ENCODE measurements at places on chromosomes 6 and 20.
A peak's percentile ranks its signal among the peaks of the same experiment; 100 is the strongest.

DNA sequence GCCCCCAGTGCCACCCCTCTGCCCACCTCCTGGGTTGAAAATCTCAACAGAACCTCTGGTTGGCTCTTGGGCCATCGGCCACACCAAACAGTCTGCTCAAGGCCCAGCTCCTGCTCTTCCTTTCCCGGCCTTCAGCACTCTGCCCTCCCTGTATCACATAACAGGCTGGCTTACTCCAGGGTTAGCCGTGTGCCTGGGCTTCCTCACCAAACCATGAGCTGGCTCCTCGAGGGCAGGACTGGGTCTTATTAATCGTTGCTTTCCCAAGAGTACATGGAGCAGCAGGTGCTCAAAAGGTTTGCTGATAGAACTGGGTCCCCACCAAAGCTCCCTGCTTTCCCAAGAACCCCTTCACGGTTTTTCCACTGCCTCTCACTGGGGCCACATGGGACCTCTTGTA is 12.7 kb upstream of the FAM83C start:
- no peak for DNase-seq

DNA sequence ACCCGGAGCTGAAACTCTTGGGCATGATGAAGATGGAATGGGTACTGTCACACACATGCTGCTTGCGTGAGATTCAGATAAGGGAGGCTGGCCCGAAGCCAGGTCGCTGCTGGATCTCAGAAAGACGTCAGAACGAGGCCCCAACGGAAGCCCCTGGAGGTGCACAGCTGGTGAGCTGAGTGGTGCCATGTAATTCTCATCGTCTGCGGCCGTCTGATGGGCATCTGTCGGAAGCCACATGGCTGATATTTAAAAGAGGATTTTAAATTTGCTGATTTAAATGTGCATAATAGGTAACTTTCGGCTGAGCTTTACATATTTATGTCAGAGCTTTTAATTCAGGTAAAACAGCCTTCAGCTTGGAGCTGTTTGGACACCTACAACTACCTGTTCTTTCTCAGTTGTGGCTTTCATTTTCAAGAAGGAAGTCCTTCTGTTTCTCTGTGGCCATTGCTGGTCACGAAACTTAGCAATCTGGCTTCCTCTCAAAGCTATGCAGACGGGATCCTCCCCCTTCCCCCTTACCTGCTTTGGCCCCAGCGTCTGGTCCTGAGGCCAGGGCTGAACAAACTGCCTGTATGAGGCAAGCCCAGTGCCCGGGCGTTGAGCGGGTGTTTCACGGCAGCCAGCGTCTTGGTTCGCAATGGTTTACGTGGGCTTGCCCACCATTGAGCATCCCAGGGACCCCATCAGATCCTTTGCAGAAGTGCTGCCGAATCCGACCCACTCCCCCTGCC is 9.2 kb downstream of the SLCO4A1 start:
- DNase-seq, result peak; percentile 36

GRCh38 chr6:334536-335510 is 42.5 kb downstream of the DUSP22 start:
- DNase-seq, result no peak

GRCh38 chr20:21272279-21272678 is 30.9 kb upstream of the XRN2 start:
- no peak for DNase-seq

DNA sequence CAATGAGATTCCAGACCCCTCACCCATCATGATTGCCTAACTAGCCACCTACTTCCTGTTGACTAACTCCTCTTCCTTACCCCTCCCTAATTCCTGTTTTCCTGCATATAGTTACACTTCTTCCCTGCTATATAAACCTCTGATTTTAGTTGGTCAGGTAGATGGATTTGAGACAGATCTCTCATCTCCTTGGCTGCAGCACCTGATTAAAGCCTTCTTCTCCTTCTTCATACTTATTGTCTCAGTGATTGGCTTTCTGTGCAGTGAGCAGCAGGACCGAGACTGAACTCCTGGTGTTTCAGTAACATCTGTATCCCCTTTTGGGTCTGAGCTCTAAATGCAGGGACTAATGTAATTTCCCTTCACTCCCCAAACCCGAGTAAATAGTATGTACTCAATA is 51.7 kb upstream of the ATXN1 start:
- DNase-seq, result no peak

GRCh38 chr6:28943557-28944411 is 20.0 kb upstream of the TRIM27 start:
- no peak for DNase-seq

DNA sequence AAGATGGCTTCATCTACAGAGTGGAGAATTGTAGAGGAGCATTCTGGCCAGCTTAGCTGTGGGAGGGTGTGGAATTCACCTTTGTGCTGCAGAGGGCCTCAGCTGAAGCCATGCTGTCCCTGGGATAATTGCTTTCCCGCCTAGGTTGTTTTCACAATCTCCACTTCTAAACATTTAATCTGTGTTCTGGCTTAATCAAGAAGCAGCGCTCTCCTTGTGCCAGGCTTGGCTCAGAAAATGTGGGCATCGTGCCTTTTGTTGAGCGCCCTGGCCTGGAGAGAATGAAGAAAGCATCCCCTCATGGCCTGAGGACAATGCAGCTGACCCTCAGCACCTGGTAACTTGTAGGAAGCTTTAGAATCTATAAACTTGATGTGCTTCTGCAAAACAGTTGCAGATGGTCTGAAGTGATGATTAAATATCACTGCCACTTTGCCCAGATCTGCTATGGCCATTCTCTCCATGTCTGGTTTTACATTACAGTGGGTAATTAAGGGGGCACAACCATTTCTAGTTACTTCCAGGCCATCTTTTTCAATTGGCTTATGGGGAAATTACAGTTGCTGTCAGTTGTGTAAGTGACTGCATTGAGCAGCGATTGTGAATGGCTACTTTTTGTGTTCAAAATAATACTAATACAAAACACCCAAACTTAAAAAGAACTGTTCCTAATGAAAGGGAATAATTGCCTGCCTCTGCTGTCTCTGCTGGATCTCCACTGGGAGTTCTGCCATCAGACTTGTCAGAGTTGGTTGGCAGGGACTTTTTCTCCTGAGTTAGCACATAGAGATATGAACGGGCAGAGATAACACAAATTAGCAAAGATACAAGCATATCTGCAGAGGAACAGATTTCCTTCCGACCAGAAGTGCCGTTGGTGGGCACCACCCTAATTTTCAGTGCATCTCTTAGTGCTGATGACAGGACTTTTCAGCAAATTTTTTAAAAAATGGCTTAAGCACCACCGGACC is 18.4 kb downstream of the CTNNBL1 start:
- no peak for DNase-seq

DNA sequence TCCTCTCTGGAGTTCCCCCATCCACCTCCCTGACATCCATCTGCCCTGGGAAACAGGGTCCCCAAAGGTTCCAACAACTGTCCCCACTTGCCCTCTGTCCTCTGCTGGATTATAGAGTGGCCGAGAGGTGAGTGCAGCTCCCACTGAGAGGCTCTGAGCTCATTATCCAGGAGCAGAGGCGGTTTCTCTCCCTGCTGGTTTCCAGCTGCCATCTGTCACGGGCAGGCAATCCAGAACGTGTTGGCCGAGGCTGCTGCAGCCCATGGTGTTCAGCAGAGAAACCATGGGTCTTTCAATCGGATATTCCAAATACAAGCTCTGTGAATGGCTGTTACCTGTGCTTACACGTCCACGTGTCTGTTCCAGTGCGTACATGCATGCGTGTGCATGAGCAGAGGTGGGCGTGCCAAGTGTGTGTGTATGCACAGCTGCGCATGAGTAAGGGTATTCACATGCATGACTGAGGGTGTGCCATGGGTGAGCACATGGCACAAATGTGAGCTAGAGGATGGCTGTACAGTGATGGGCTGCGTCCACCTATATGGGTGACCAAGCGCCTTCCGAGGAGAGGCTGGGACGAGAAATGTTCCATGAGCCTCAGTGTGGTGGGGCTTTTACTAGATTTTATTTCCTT is 183.7 kb upstream of the PMEPA1 start:
- no peak for DNase-seq

DNA sequence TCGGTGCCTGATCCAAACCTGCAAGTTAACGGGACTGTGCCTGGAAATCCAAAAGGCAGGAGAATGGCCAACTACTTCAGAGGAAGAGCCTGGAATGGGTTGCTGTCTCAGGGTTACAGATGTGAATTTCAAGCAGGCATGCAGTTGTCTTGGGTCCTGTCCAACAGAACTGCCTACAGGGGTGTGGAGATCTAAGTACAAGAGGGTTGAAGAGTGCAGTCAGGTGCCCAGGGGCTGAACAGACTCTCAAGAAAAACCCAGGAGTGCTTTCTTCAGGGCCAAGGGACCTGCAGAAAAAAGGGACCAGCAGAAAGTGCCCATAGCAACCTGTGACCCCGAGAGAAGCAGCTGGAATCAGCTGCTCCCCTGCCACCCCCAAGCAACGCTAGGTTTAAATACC is 71.0 kb downstream of the PREP start:
- DNase-seq, result no peak

GRCh38 chr20:33666293-33667244 is at the start of gene ACTL10:
ACTL10 (plus strand) TSS chr20:33666943; CDS start chr20:33667498, 555 bp downstream.
- peak; percentile 80 for DNase-seq

DNA sequence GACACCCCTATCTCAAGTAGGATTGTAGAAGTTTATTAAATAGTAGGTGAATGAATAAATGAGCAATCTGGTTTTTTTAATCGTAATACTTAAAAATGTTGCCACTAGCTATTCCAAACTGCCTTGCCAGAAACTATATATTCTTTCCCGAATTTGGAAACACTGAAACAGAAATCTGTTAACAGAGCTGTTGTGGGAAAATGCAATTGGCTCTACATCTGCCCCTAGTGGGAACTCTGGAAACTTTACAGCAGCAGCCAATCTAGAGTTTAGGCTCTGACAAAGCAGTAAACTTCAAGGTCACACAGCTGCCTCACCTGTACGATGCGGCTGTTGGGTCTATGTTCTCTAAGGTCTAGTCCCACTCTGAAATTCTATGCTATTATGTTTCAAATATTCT is 41.7 kb downstream of the SYNE1 start:
- DNase-seq, result no peak

GRCh38 chr20:56634307-56634706 is 5.2 kb downstream of the TFAP2C start:
- no peak for DNase-seq

DNA sequence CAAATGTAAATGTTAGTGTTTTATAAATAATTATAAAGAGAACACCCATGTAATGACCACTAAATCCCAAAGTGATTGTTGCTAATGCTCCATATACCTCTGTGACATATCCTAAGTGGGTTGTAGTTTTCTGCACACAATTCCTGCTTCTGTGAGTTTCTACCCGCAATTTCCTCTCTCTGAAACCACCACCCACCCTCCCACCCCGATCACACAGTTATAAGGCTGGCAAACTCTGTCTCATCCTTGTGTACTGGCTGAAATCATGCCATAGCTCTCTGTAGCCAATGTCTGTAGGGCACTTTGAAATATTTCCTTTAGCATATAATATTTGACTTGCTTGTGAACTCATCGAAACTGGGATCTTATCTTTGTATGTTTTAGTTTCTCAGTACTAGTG is 236.6 kb downstream of the PLCB1 start:
- no peak for DNase-seq

DNA sequence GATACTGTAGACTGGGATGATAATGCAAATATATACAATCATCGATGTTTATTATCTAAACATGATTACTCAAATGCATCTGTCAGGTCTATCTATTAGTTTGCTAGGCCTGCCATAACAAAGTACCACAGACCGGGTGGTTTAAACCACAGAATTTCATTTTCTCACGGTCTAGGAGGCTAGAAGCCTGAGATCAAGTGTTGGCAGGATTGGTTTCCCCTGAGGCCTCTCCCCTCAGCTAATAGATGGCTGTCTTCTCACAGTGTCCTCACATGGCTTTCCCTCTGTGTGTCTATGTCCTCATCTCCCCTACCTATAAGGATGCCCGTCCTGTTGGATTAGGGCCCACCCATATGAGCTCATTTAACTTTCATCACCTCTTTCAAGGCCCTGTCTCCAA is 512.6 kb upstream of the SLC35B3 start:
- DNase-seq, result no peak

DNA sequence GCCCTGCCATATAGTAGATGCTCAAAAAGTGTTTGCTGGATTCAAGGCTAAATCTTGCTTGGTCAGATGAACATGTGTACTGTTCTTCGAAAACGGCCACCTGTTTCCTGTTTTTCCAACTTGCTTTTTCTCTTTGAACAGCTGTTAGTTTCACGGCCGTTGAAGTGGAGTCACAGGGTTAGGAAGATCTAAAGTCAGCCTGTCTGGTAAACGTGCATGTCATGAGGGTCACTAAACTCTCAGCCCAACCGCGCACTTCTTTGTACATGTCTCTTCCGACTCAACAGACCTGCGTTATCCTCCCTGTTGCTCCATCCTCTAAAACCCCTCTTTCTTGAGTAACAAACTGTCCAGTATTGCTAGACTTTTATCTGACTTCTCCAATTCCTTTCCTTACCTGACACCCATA is 93.2 kb upstream of the MAN1A1 start:
- no peak for DNase-seq

DNA sequence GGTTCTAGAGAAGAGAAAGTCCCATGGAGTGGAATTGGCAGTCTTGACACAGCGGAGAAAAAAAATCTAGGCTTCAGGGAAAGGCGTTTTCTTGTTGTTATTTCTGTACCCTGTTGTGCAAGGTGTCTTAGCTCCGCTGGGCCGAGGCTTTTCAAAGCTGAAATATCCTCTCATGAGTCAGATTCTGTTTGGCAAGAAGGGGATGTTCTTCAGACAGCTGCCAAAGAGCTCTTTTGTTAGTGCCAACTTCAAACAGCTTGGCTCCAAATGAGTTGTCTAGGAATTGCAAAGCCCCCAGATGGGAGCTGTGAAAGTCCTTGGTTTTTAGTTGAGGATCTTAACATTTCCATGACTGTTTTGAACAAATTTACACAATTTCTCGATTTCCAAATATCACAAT is 45.6 kb downstream of the LRRN4 start:
- peak; percentile 3 for DNase-seq

DNA sequence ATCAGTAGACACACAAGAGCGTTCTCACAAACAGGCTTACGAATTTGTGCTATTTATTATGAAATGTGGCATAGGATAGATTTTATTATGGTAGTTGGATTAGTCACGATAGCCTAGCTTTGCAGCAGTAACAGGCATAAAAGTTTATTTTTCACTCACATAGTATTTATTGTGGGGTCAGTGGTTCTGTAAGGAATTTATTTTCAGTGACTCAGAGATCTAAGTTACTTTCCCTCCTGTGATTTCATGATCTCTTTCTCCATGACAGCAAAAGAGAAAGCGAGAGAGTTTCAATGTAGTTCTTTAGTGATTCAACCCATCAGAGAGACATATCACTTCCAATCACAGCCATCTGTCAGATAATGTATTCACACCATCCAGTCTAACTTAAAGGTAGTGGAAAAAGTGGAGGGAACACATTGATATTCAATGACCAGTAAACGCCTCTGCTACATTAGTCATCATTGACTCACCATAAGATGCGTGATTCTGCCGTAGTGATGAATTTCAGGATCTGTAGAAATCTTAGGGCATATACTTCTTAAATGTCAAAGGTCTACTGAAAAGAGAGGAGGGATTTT is 605.5 kb downstream of the HDGFL1 start:
- DNase-seq, result no peak

GRCh38 chr6:24720131-24720603 is 1.2 kb upstream of the C6orf62 start:
- DNase-seq, result no peak

GRCh38 chr20:44701118-44701857 is 13.9 kb upstream of the CCN5 start:
- no peak for DNase-seq

- no peak for DNase-seq
These were observed 917.1 kb downstream of the KIF16B start for GRCh38 chr20:15656124-15656523.

Data from esophagus squamous epithelium (tissue), 5 donors.